ENCODE measurements at places on chromosomes 13 and 19. TPM values are rescaled to one million over a fixed set of nuclear protein-coding genes. Genes with fewer than 3 reads are reported as not detected.

DNA sequence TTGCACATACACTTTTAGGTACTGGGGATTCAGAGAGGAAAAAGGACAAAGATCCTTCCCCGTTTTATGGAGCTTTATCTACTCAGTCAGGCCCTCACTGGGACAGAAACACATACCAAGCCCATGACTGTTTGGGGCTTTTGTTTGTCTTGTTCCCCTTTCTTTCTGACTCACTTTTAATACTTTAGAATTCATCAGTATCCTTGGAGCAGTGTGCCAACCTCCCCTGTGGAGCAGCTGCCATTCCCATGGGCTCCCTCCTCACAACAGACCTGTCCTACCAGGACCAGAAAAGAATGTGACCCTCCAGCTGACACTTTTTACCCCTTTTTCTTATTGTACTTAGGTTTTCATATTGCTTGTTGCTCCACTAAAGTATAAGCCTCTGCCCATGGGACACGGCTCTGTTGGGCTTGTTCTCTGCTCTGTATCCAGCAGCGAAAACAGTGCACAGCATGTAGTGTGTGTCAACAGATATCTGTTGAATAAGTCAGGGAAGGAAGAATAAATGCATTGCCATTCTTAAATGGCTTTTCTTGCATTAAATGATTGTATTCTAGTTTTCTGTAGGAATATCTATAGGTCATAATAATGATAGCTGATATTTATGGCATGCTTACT, 431.1 kb downstream of the EFNB2 start:
- peak; percentile 97 for DNase-seq

GRCh38 chr19:45356760-45357444, 13.5 kb downstream of the ERCC2 start:
- DNase-seq, result no peak

DNA sequence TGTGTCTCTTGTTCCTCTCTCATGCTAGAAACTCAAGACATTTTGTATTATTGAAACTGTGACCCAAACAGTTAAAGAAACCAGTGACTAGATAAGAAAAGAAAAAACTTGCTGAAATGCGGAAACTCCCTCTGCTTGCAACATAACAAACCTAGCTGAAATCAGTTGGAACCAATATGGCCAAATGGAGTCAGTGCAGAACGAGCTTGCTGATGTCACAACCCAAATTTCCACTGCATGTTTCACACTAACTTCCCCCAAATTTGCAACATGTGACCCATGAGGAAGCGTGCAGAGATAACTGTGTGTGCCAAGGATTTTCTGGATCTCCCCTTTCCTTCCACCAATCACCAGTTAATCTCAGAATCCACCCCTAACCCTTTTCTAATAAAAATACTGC, 208.0 kb downstream of the DLEU7 start:
- DNase-seq, result no peak

DNA sequence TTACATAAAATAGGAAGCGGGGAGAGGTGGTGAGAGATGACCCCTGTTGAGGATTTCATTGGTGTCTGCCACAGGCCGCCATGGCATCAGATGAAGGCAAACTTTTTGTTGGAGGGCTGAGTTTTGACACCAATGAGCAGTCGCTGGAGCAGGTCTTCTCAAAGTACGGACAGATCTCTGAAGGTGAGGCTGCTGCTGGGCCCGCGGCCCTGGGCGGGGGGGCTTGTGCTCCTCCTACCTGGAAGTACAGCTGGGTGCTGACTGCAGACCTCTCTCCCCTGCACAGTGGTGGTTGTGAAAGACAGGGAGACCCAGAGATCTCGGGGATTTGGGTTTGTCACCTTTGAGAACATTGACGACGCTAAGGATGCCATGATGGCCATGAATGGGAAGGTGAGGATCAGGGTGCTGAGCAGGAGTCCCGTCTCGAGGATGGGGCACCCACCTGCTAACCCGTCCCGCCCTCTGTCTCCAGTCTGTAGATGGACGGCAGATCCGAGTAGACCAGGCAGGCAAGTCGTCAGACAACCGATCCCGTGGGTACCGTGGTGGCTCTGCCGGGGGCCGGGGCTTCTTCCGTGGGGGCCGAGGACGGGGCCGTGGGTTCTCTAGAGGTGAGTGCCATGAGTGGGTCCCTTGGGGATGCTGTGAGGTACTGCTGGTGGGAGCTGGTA, 1.9 kb downstream of the CIRBP start:
- DNase-seq, result no peak

DNA sequence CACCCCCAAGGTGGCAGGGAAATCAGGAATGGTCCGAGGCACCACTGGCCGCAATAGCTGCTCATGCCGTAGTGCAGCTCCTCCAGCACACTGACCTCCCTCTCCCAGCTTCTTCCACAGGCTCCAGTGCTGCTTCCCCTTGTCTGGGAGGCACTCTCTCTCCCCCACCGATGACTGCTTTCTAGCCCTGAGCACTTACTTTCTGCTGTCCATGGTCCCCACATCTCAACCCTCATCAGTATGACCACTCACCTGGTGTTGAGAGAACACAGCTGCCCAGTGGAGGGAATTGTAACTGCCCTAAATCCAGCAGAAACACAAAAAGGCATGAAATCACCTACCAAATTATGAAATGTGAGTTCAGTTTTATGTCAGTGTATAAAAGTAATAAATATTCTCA, 28.9 kb upstream of the TPP2 start:
- no peak for DNase-seq

DNA sequence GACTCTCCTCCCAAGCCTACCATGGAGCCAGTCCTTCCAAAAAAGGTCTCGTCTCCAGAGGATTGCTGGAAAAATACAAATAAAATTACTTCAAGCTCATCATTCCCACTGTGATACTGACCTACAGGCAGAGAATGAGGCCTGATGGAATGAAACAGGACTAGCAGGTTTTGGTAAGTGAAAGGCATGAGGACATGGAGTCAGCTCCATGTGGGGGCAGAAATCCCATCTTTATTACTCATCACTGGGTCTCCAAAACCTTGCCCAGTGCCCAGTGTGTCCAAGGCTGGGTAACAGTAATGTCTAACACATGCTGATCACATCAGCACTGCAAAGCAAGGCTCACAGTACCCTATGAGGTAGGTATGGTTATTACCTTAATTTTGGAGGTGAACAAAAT, 235.4 kb downstream of the DNAJC15 start:
- no peak for DNase-seq

- peak; percentile 6 for DNase-seq
Measured at GRCh38 chr13:46712524-46712923, 84.4 kb downstream of the ESD start.

DNA sequence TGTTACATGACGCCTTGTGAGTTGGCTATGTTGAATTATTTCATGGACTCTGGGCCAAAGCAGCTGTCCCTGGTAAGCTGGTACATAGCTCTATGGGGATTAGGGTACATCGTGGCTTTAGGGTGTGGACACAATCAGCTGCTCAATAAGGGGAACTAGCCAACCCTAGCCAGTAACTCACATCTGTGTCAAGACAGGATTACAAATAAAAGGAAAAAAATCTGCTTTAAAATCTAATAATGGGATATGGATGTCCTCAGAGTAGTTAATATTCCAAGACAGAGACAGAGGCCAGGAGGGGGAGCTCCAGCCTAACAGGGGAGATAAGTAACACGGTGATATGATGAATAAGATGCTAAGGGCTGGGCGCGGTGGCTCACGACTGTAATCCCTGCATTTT, 21.1 kb upstream of the ZNF766 start:
- peak; percentile 72 for DNase-seq

DNA sequence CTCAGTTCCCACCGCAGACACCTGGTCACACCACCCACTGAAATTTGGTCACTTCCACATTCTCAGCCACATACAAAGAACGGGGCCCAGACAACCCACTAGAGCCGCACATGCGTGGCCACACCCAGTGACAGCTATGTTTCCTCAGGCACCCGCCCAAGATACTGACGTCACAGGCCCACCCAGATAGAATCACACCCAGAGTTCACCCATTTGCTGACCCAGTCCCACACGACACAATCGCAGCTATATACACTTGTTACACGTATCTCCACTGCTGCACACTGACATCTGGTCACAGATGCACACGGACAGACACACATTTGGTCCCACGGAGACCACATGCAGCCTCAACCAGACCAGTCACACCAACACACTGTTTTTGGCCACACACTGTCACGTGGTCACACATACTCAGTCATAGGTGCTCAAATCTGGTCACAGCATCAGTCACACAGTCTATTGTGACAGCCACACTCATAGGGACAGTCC, 2.9 kb downstream of the NUMBL start:
- DNase-seq, result peak; percentile 63

GRCh38 chr13:96650301-96650886, 343.9 kb downstream of the OXGR1 start:
- peak; percentile 91 for DNase-seq

- no peak for DNase-seq
Measured at GRCh38 chr19:18943465-18943864, 2.4 kb upstream of the HOMER3 start.

DNA sequence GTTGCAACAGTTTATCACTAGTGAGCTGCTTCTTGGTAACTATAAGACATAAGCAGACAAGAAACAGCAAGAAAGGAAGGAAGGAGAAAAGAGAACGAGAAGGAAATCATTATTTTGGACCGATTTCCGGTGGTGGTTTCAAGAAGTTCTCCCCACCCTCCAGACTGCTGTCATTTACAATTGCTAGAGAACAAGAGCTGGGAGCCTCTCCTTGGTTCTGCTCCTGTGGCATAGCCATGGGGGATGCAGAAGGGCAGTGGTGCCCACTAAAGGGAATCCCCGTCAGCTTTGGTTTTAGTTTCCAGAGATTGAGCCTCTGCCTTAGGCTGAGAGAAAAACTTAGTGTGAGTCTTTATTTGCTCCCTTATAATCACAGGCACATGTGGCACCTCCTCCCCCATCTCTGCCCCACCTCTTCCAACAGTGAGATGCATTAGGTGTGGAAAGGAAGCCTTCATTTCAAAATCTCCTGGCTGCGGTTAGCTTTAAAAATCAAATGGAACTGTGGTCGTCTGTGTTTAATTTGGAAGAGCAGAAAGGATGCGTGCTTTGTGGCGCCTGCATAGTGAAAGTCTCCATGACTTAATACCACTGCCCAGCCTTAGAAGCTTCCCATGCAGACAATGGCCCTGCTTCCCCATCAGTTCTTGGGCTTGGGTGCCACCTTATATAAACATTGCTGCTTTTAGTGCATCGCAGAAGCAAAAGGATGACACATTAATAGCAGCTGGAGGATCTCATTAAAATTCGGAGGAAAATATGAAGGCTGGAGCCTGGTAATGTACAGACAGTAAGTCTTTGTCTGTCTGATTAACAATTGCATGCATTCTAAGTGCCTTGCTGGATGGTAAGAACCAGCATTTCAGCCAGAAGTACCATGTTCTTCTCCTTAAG, 25.0 kb downstream of the LRCH1 start:
- peak; percentile 13 for DNase-seq

DNA sequence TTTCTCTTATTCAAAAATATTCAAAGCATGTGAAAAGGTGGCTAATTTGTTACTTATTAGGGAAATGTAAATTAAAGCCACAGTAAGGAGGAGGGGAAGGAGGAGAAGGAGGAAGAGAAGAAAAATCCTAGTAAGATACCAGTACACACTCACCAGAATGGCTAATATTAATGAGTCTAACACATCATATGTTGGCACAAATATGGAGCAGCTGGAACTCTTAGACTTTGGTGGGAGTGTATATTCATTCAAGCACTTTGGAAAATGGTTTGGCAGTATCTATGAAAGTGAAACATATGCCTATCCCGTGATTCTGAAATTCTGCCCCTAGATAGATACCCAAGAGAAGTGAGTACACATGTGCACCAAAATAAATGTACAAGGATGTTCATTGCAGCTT, 38.1 kb upstream of the RGCC start:
- no peak for DNase-seq

DNA sequence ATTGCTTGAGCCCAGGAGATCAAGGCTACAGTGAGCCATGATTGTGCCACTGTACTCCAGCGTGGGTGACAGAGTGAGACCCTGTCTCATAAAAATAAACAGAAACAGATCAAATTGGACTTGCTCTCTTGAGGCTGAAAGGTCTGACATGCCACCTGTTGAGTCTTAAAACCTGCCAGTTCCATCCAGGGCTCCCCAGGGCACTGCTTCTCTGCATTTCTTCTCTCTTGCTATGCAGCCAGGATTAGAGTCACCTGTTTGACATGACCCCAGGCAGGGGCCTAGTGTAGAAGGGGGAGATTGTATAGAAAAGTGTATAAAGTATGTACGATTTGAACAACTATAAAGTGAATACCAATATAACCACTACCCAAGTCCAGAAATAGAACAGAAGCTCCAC, 45.4 kb downstream of the ARHGAP35 start:
- no peak for DNase-seq

DNA sequence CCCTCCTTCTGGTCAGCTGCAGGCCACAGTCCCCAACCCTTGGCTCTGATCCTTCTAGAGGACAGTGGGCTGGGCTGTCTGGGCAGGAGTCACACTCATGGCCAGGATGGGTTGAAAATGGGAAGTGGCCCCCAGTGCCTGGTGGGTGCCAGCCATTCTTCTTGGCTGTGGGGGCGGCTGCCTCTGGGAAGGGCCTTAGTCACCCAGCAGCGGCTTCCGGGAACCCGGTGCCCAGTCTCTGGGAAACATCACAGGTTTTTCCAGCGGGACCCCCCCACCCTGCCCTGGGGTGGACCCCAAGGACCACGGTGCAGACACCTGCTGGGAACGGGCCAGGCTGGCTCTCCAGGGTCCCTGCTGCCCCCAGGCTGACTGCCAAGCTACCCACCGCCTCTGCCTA, 27.3 kb upstream of the SLC7A10 start:
- no peak for DNase-seq

- DNase-seq, result no peak
Measured at GRCh38 chr19:3698386-3698950, 1.8 kb downstream of the PIP5K1C start.

TRPC4 gene
- 1.1 TPM for total RNA-seq

ZNF90 gene
- 0.11 TPM for total RNA-seq

PRR22 gene
- 2.9 TPM for total RNA-seq

PDX1 gene
- total RNA-seq, result not detected

KLK4 gene
- total RNA-seq, result not detected

RFPL4AL1 gene
- total RNA-seq, result not detected

GRAMD1A gene
- total RNA-seq, result 24.1 TPM

CHAMP1 gene
- 33.8 TPM for total RNA-seq

ZNF626 gene
- total RNA-seq, result 16.5 TPM

CGB5 gene
- total RNA-seq, result 1.1 TPM

FUT2 gene
- total RNA-seq, result not detected

ZNF799 gene
- 4.3 TPM for total RNA-seq

SPART gene
- total RNA-seq, result 117 TPM

Measured in LHCN-M2 (cell line).